ENCODE measurements at places on chromosomes 1 and 21.

GRCh38 chr1:46594063-46594462, 10.0 kb downstream of the MKNK1 start:
- no peak for DNase-seq

DNA sequence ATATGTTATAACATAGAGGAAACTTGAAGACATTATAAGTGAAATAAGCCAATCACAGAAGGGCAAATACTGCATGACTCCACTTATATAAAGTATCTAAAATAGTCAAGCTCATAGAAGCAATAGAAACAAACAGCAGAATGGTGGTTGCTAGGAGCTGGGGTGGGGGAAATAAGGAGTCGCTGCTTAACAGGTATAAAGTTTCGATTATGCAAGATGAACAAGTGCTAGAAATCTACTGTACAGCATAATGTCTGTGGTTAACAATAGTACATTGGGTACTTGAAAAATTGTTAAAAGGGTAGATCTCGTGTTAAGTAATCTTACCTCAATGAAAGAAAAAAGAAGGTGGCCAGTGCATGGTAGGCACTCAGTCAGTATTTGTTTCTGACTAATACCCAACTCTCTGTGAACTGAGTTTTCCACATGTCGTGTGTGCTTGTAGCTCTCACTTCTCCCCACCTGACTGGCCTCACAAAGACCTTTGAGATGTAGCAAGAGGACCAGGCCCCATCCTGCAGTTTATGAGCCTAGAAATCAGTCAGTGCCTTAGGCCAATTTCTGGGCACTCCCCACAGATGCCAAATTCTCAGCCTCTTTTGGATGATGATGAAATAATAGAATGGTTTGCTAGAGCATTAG, 14.7 kb upstream of the SPRR5 start:
- no peak for DNase-seq

DNA sequence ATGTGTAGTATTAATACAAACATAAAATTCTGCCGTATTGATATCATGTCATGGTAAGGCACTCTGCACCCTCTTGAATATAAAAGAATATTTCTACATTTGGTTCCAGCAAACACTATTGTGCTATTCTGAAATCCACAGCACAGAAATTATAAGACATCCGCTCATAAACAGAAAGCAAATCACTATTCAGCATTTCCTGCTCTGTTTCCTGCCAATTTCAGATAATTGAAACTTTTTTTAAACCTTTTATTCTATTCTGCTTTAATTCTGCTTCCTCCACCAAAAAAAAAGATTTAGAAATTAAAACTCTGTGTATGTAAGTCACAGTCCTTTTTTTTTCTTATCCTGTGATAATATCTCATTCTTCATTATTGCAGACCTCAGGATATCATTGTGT, 39.6 kb upstream of the PLEKHO1 start:
- DNase-seq = no peak

- DNase-seq = no peak
Measured at GRCh38 chr21:44739316-44739715, 27.9 kb upstream of the TSPEAR start.

DNA sequence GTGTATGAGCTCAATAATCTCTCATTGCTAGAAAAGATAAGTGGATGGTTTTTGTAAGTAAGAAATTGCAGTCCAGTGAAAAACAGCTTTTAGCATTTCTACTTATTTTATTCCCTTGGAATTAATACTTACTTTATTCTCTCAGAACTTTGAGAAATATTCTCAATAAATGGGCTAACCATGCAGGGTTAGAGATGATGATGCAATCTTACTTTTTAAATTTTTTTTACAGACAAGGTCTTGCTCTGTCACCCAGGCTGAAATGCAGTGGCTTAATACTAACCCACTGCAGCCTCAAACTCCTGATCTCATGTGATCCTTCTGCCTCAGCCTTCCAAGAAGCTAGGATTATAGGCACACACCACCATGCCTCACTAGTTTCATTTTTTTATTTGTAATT, 440.8 kb upstream of the ZP4 start:
- no peak for DNase-seq

DNA sequence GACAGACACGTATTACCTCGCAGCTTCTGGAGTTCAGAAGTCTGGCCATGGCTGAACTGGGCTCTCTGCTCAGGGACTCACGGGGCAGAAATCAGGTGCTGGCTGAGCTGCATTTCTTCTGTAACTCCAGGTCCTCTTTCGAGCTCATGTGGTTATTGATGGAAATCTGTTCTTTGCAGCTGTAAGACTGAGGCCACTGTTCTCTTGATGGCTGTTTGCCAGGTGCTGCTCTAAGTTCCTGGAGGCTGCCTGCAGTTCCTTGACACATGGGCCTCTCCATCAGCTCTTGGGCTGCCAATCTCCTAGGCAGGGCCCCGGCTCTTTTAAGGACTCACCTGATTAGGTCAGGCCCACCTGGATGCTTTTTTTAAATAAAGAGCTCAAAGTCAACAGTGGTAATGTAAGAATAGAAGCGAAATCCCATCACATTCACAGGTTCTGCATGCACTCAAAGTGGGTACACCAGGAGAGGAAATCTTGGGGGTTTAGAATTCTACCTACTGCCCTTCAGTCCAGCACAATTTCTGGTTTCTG, 139.1 kb downstream of the KAZN start:
- no peak for DNase-seq

DNA sequence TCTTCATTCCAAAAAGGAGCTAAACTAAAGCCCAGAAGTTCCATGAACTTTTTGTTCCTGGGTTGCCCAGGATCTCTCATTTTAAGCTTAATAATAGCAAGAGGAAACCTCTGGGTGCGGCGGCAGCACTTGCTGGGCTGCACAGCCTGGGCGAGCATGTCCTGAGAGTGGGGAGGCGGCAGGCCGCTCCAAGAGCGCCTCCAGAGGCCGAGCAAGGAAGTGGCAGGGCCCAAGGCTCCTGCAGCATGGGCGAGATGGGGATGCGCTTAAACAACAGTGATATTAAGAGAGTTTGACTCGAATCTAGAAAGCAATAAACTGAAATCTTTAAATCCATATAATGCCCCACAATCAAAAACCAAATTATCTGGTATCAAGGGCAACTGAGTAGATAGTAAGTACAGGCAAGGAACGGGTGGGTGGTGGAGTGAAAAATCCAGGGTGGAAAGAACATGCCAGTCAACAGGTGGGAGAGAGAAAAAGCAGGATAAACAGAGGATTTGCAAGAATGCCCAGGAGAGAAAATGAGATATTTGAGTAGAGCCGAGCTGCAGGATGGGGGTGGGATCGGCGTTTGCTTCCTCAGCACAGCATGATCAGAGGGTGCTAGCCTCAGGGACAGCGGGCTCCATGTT, 14.1 kb upstream of the TNR start:
- DNase-seq = no peak

DNA sequence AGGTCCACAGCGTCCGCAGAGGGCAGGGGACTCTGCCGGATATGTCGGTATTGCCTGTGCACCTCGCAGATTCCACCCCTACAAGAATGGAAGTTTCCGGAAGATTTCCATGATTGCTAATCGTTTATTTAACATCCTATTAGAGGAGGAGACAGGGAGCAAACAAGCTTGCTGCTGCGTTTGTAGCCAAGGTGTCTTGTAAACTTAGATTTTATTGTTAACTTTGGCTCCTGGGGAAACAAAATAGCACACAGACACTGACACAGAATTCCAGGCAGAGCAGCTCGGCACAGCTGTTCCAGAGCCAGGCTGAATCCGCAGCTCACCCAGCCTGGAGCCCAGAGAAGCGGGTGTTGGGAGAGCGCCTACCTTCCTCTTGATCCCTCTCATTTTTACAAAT, 75.7 kb downstream of the AJAP1 start:
- no peak for DNase-seq

Measured in stimulated activated CD8-positive, alpha-beta memory T cell treated with anti-CD3 and anti-CD28 coated beads, Interleukin-2, amount 100 ng/mL, for 1 hour (primary cell).